GM03348 (cell line): ENCODE measurements at places on chromosomes 2 and 18.
A peak's percentile ranks its signal among the peaks of the same experiment; 100 is the strongest.

GRCh38 chr2:191430476-191430875 is 185.3 kb downstream of the MYO1B start:
- no peak for DNase-seq

DNA sequence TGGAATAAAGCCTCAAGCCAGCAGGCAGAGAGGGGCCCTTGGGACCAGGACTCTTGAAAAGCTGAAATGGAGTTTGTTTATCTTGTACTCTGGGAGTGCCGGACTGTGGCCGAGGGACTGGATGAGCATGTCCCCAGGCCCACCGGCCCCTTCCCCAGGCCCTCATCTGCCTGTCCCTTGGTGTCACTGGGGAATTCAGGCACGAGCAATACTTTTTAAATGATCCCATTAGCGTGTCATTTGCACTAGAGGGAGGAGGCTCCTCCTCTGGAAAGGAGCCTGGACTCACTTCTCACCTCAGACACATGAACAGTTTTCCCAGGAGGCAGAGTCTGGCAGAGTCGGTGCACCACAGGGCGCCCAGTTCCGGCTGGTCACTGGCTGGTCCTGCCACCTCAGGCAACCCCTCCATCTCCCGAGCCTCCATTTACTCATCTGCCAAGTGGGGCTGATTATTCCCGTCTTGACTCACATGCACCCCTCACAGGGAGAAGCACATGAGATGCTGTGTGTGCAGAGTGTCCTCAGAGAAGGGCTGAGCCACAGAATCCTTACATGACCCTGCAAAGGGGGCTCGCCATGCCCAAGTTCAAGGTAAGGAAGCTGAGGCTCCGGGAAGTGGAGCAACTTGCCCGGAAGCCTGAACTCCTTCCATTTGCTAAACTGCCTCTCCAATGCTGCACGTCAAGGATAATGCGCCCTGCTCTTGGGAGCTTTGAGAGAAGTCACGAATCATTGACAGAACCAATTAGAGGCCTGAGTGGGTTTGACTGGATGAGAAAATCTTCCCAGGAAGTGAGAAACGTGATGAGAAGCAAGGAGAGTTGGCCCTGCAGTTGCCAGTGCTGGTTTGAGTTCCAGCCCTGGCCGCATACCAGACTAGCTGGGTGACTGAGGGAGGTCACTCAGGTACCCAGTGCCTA is 26.7 kb downstream of the CIB4 start:
- DNase-seq: no peak

GRCh38 chr2:63192889-63193774 is 142.5 kb downstream of the OTX1 start:
- no peak for DNase-seq

DNA sequence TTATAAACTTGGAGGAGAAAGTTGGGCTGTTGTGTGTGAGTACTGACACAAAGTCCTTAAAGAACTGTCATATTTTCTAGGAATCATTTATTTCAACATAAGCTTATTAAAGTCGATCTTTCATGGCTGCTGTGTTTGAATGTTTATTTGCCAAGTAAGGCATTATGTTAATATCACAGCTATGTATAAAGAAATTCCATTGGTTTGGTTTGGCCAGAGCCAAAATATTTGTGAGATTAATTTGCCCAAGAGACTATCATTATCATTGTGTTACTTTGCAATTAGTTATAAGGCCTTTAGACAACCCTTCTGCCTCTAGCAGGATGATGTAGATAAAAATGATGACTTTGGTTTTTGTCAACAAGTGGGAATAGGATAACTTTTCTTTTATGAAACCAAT is 240.6 kb upstream of the NT5C1B start:
- DNase-seq: peak; percentile 34

GRCh38 chr2:186126181-186126580 is 359.9 kb upstream of the ZC3H15 start:
- DNase-seq: no peak

DNA sequence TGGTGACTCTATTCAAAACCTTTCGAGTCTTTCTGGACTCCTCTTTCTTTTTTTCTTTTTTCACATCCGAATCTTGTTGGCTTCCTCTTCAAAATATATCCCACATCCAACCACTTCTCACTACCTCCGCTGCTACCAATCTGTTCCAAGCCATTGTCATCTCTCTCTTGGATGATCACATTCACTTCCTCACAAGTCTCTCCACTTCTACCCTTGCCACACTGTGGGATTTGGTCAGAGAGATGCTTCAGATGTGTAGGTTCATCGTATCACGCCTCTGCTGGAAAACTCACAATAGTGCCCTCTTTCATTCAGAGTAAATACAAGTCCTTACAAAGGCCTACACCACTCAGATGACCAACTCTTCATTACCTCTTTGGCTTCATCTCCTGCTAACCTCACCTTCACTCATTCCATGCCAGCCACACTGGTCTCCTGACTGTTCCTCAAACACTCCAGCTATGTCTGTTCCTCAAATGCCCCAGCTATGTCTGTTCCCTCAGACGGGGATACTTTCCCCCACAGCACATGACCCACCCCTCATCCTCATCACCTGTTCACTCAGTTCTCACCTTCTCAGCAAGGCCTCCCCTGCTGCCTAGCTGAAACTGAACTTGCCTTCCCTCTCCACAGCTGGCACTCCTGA is 67.2 kb upstream of the PELI1 start:
- no peak for DNase-seq

- no peak for DNase-seq
Observed at GRCh38 chr2:71499691-71500090, 46.3 kb downstream of the DYSF start.

GRCh38 chr2:205996161-205996560 is 89.8 kb downstream of the INO80D start:
- peak; percentile 16 for DNase-seq

- no peak for DNase-seq
Observed at GRCh38 chr18:49819823-49820671, 6.7 kb upstream of the ACAA2 start.

DNA sequence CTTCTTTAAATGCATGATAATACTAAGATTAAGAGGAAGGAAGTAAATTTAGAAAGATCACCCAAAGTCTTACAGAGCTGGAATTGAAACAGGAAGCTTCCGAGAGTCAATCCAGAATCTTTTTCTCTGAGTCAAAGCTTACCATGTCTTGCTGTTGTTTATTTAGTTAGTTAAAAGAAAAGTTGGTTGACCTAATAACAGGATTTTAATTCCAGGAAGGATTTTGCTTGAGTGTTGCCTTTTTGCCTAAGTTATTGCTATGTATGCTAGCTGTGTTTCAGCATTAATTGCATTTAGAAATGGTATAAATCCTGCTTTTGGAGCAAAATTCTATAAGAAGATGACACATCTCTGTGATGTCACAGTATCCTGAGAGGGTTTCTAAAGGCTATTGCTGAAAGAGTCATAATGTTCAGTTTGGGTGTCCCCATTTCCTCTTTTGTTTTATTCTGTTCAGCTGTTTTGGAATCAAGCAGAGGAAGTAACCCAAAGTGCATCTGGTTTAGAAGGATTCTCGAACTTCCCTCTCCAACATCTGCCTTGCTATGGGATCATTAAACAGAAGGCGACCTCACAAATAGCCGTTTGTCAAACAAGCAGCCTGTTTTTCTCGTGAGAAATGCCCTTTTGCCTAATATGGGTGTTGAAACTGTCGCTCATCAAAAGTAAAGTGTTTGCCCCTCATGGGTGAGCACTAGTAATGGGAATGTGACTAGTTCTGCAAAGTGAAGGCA is 271.5 kb upstream of the MMADHC start:
- DNase-seq: peak; percentile 27

DNA sequence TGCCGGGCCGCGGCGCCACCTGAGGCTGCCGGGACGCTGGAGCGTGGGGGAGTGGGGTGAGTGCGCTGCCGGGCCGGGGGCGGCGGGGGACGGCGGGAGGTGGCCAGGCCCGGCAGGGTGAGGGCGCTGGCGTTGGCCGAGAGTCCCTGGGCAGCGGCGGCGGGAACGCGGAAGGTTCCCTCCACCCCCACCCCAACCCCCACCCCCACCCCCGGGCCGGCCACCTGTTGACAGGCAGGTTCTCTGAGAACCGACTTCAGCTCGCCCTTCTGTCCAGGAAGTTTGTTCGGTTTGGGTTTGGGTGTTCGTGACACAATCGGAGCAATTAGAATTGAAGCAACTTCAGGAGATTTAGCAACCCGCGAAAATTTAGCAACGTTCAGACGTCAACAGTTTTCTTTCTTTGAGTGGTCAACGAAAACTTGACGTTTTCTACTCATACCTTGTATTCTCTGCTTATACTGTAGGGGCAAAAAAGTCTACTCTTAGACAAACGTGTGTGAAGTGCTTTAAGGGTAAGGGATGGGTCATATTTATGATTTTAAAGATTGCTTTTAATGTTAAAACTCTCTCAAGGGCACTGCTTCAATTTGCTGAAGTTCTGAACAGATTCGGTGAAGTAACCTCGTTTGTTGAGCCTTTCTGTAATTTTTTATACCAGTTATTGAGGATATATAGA is 9.3 kb downstream of the OTX1 start:
- DNase-seq: no peak

GRCh38 chr2:156666130-156666785 is 230.1 kb downstream of the GPD2 start:
- no peak for DNase-seq

DNA sequence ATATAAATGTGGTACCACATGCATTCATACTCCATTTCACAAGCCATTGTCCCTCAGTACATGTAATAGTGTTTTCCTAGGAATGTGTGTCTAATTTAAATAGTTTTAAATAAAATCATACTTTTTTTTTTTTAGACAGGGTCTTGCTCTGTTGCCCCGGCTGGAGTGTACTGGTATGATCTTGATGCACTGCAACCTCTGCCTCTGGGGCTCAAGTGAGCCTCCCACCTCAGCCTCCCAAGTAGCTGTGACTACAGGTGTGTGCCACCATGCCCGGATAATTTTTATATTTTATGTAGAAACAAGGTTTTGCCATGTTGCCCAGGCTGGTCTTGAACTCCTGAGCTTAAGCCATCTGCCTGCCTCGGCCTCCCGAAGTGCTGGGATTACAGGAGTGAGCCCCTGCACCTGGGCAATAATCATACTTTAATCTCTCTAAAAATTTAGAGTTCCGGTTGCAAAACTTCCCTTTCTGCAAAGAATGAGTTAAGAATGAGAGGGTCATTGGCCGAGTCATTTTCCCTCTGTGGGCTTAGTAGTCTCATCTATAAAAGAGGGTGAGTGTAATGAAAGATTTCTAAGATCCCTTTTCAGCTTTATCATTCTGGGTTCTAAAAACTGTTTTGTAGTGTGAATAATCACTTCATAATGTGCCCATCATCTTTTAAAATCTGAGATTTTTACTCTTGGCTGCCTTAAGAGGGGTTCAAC is 116.0 kb upstream of the PELI1 start:
- no peak for DNase-seq

GRCh38 chr2:209973328-209973727 is 29.1 kb upstream of the RPE start:
- no peak for DNase-seq

DNA sequence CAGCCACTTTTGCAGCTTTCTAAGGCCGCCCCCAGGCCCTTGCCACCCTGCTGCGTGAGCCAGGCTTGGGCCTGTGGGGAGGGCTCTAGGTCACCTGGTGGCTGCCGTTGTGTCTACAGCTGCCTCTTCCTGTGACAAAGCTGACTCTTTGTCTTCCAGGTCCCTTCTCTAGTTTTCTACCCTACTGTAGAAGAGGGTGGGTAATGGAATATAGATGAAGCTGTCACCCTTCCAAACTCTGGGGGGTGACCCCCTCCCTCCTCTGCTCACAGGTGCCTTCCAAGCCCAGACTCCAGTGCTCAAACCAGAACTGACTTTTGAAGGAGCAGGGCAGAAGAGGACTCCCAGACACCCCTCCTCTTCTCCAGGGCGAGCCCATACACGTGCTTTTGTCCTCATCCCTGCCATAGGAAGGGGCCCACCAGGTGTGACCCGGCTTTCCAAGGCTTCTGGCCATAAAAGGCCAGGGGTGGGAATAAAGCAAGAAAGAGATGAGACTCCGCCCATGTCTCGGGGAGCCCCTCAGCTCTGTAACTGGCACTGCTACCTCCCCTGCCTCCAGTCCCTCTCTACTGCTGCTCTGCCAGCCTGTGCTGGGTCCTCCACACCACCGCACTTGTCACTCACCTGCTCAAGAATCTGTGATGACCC is 17.9 kb upstream of the SDC1 start:
- no peak for DNase-seq

DNA sequence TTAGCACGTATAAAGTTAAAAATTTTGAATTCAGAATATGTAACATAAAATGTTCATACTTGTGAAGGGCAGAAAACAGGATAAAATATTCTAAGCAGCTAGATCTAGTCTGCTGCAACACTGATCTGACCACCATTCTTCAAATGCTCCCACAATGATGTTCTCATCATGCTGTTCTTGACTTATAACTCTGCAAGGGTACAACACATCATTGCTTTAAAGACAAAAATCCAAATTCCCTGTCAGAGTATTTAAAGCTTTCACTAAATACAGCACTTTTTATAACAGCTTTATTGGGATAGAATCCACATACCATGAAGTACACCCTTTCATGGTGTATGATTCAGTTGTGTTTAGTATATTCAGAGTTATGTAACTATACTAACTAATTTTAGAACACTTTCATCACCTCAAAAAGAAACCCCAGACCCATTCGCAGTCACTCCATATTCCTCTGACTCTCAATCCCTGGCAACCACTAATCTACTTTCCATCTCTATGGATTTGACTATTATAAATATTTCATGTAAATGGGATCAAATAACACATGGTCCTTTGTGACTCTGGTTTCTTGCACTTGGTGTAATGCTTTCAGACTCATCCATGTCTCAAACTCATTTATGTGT is 56.4 kb downstream of the MAP4K3 start:
- peak; percentile 16 for DNase-seq

DNA sequence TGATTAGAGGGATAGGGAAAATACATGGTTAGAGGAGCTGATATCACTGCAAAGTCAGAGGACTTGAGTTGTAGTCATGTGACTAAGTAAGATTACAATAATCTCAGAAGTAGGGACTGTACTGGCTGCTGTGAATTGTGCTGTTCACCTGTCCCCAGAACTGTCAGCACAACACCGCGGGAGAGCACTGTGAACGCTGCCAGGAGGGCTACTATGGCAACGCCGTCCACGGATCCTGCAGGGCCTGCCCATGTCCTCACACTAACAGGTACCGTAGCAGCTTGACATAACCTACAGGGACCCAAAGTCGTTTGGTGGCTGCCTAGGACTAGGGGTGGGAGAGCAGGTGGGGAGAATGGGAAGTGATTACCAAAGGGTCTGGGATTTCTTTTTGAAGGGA is 132.8 kb upstream of the TTC39C start:
- no peak for DNase-seq

DNA sequence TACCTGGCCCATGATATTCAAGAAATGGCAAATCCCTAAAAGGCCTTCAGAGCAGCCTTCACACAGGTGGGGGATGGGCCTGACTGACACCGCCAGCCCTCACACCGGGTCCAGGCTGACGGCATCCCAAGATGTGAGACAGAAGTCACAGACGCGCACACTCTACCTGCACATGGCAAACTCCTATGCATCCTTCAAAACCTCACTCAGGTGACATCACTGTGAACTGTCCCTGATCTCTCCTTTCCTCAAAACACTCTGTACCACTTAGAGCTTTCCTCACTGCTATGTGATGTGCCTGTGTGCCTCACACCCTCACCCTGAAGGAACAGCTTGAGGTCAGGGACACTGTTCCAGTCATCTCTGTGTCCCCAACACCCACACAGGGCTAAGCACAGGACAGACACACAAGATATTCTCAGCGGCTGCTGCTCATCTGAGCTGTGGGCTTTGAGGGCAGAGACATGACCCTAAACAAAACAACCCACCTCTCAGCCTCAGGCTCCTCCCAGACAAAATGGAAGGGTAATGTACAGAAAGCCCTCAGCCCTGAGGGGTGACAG is 27.5 kb downstream of the BIN1 start:
- no peak for DNase-seq
